ENCODE measurements at places on chromosomes 3 and 15. TPM values are rescaled to one million over a fixed set of nuclear protein-coding genes. Genes with fewer than 3 reads are reported as not detected.

CP gene
- polyA plus RNA-seq = not detected

FETUB gene
- not detected for polyA plus RNA-seq

GRCh38 chr3:45095916-45096526 lies 50.2 kb downstream of the CDCP1 start:
- no peak for DNase-seq
- H3K4me3 ChIP-seq = no peak overlapping the region
- no peaks in the 10 kb centered on the region for H3K4me1 ChIP-seq
- no peaks in the 10 kb centered on the region for H3K36me3 ChIP-seq

GRCh38 chr15:81752546-81752942 lies 293.3 kb downstream of the MEX3B start:
- H3K4me3 ChIP-seq = no peak overlapping the region
- H3K27me3 ChIP-seq = no peaks in the 10 kb centered on the region
- DNase-seq = no peak
- no peak overlapping the region for H3K27ac ChIP-seq
- no peaks in the 10 kb centered on the region for H3K36me3 ChIP-seq

DNA sequence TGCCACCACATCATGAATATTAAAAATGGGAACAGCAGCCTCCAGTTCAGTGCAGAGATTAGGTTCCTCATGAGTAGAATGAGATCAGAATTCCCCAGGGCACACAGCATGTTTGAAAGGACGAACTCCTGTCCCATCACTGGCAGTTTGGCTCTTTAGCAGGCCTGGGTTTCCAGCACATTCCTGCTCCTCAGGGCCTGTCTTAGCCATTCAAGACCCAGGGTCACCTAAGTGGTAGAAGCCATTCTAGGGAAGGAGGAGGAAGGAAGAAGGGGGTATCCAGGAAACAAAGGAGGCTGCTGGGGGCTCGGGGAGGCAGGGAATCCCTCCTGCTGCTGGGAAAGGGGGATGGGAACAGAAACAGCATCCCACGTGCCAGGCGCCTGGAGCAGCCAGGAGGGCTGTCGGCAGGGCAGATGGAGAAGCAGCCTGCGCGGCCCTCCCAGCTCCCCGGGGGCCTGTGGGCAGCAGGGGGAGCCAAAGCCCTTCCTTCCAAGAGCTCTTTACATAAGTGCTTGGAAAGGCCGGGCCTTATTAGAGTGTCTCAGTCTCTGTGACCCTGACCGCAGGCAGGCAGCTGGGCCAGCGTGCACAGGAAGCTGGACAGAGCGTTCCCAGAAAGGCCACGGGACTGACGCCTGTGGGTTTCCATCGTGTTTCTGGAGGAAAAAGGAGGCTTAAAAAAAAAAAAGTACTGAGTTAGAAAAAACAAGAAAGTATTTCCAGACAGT lies 24.7 kb downstream of the LOXL1 start:
- peaks cover 10% of the 10 kb centered on the region for H3K4me1 ChIP-seq
- H3K27ac ChIP-seq = no peak overlapping the region
- no peaks in the 10 kb centered on the region for H3K36me3 ChIP-seq
- no peak overlapping the region for H3K4me3 ChIP-seq
- peak; percentile 37 for DNase-seq
- H3K27me3 ChIP-seq = peaks cover 9% of the 10 kb centered on the region

DNA sequence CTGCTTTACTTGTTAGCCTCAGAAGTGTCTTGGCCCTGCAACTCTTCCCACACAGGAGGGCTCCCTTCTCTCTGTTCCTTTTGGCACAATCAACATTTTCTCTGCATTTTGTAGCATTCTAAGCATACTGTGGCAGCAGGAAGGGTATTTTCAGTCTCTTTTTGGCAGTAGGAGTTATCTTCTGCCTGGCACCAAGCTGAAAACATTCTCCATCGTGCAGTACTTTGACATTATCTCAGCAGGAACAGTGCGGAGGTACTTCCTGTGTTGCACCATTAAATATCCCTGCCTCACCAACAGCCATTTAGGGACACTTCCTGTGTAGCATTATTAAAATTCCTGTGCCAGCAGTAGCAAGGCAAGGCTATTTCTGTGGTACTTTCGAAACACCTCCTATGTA lies 233.2 kb upstream of the SEMA6D start:
- no peak overlapping the region for H3K4me3 ChIP-seq
- H3K27me3 ChIP-seq = no peaks in the 10 kb centered on the region

DNA sequence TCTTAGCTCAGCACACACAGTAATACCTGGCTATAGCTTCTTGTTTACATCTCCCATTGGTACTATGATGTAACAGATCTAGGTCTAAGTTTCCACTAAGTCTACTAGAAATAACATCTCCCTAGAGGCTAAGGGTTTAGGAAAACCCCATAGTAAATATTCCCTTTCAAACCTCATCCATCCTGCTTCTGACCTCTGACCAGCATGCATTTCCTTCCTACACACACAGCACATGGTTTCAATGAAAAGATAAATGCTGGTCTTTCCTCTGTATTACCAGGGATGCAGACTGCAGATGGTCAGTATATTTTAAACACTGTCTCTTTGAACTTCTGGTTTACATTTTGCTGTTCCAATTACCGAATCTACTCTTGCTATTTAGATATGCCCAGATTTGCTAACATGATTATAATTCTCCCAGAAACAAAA lies 96.6 kb downstream of the EFL1 start:
- no peaks in the 10 kb centered on the region for H3K27me3 ChIP-seq
- H3K4me1 ChIP-seq = peaks cover 5% of the 10 kb centered on the region
- no peak overlapping the region for H3K27ac ChIP-seq
- H3K4me3 ChIP-seq = no peak overlapping the region
- no peak for DNase-seq

DNA sequence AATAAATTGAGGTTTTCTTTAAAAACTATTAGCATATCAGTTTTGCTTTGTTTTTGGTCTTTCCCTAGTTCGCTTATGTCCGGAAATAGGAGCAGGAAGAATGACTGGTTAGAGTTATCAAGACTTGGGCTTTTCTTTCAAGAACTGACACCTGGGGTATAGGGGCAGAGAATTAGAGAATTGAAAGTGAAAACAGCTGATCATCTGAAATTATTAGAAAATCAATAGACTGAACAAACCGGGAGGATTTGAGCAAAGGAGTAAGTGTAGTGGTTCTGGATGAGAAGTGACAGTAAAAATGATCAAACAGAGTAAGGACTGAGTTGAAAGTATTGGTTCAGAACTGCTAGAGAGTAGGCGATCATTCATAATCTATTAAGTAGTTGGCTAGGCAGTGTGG lies 6.0 kb downstream of the MINDY2 start:
- H3K4me3 ChIP-seq = no peak overlapping the region
- peaks cover 11% of the 10 kb centered on the region for H3K4me1 ChIP-seq
- H3K27me3 ChIP-seq = no peaks in the 10 kb centered on the region
- H3K27ac ChIP-seq = peak overlapping the region; percentile 62

- DNase-seq = no peak
- no peaks in the 10 kb centered on the region for H3K4me1 ChIP-seq
- H3K36me3 ChIP-seq = no peaks in the 10 kb centered on the region
- no peak overlapping the region for H3K4me3 ChIP-seq
- H3K27ac ChIP-seq = no peak overlapping the region
- no peaks in the 10 kb centered on the region for H3K27me3 ChIP-seq
These were observed 45.8 kb downstream of the SEMA3G start for GRCh38 chr3:52399131-52399530.

GRCh38 chr3:112555535-112556170 lies 6.1 kb downstream of the ATG3 start:
- no peaks in the 10 kb centered on the region for H3K27me3 ChIP-seq
- no peak for DNase-seq
- peaks cover 50% of the 10 kb centered on the region for H3K4me1 ChIP-seq

- no peak overlapping the region for H3K4me3 ChIP-seq
- peaks cover 14% of the 10 kb centered on the region for H3K27me3 ChIP-seq
- DNase-seq = no peak
These were observed 2.4 kb downstream of the ANKRD63 start for GRCh38 chr15:40280260-40281056.
